ENCODE measurements at places on chromosomes 3 and 15.

GRCh38 chr15:25717457-25718168, 145.5 kb downstream of the ATP10A start:
- no peak for DNase-seq

DNA sequence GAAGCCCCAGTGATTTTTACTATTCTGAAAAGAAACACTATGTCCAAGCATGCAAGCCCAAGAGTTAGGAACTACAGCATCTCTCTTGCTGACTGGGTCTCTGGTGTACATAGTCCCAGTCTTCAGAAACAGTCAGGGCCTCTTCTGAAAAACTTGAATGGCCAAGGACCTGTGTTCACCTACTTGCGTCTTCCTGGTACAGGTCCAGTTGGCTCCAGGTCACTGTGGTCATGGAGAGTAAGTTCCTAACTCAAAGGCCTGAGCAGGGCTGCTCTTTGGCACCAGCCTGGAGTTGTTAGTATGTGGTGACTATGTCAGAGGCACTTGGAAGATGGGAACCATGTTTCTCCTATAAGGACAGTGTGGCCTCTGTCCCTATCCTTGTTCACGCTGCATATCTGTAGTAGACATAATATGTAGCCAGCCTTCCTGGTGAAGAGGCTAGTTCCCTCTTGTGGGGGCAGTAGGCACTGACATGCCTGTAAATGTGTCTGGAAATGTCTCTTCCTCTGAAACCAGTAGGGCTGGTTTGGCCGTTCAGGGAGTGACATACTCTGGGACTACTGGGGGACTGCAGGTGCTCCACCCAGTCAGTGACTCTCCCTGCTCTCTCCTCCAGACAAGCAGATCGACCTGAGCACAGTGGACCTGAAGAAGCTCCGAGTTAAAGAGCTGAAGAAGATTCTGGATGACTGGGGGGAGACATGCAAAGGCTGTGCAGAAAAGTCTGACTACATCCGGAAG, 2.6 kb upstream of the RBM15B start:
- no peak for DNase-seq

- DNase-seq = no peak
Measured at GRCh38 chr3:141998669-141999290, 122.3 kb downstream of the ATP1B3 start.

DNA sequence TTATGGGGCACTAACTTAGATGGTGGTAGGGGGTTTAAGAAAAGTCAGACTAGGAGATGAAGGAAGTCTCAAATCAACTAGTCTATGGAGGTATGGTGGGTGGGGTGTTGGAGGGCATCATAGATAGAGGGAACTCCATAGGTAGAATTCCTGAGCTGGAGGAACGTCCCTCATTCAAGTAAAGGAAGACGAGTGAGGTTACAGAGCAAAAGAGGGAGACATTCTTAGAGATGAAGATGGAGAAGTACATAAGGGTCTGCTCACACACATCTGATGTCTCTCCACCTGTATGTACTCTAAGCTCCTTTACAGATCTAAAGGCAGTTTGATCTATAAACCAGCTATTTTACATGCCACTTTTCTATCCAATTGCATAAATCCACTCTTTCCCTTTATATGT, 1.4 kb downstream of the PLSCR1 start:
- no peak for DNase-seq

DNA sequence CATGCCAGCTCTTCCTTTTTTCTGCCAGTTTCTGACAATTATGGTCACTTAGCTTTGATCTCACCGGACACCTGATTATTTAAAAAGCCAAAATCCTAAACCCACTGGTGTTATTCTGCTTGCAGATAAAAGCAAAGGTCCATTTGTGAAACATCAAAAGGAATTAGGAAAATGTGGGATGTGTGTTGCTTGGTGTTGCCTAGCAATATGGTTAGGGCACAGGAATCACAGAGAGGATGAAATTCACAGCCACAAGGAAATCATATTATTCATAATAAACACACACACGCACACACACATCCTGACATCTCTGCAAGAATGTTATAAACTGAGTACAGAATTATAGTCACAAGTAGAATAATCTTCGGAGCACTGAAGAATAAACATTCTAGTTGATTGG, 89.3 kb upstream of the BHLHE40 start:
- DNase-seq = no peak

- no peak for DNase-seq
Measured at GRCh38 chr3:155368786-155369185, 75.3 kb upstream of the STRIT1 start.

DNA sequence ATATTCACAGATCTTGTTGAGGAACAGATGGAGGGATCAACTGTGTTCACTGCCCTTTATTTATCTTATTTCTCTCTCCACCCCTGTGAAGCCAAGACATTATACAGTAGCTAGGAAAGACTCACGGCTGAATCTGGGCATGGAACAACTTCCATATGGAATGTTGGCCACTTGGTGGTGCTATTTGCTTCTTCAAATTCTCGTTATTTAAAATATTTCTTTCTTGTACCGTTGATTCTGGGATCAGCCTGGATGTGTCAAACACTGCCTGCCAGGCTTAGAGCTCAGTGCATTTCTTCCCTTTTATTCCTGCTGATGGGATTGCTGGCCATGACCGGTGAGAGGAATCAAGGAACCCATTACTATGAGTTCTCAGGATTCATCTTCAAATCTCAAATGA, 17.5 kb upstream of the GASK1A start:
- DNase-seq = peak; percentile 36

- DNase-seq = no peak
Measured at GRCh38 chr3:49493901-49494300, 23.8 kb downstream of the DAG1 start.

GRCh38 chr15:25243800-25244097, 195.1 kb downstream of the UBE3A start:
- DNase-seq = no peak

- peak; percentile 14 for DNase-seq
Measured at GRCh38 chr3:120145542-120146285, 51.5 kb upstream of the GSK3B start.

DNA sequence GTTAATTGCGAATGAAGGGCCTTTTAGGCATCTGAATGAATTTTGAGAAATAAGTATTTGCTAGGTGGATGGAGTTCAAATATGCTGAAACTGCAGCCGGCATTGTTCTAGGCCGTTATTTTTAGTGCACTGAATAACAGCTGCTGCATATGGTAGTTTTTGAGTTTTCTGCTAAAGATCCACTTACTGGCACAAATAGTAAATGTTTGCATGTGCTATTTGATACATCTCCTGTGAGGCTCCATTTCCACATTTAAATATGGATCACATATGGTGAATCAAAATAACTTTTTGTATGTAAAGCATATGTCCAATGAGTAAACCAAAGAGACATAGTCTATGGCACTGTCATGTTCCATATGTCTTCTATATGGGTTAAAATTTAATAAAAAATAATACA, 56.7 kb upstream of the CNTN4 start:
- DNase-seq = no peak

GRCh38 chr3:193418576-193419373, 40.2 kb upstream of the ATP13A5 start:
- no peak for DNase-seq

- DNase-seq = no peak
Measured at GRCh38 chr3:170585008-170585936, 603 bp downstream of the SLC7A14 start.

- no peak for DNase-seq
Measured at GRCh38 chr3:60125686-60126085, 1075.9 kb upstream of the CFAP20DC start.

GRCh38 chr3:56677286-56677685, 5.8 kb downstream of the TASOR start:
- no peak for DNase-seq

DNA sequence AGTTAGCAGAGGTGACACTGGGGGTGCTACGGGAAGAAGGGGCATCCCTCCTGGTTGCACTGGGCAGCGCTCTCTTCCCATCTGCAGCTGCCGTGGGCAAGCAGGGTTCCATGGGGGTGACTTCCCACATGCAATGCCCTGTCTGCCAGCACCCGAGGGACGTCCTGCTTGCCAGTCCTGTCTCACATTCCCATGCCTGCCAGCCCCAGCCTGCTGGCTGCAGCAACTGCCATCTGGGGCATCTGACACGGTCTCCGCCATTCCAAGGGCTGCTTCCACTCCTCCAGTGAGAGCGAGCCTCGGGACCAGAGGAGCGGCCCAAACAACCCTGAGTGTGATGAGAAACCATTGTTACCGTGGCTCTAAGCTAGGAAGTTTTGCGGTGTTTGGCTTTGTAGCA, 45.4 kb upstream of the RPL32 start:
- no peak for DNase-seq

DNA sequence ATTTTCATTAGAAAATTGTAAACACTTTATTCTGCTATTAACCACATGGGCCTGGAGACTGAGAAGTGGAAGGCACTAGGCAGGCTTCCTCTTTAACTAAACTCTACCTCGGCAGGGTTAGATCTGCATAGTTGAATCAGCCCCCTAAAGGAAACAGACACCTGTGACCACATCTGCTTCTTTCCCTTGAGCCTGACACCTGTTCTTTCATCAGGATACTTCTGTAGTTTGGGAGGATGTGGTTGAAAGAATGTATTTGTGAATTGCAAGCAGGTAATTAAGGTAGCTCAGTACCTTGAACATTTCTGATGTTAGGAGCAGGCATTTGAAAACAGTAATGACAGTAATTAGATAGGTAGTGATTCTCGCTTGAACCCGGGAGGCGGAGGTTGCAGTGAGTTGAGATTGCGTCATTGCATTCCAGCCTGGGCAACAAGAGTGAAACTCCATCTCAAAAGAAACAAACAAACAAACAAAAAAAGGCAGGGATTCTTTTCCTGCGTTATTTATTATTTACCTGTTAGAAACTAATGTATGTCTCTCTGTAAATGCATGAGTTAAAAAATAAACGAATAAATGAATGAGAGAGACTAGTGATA, 468.5 kb downstream of the NLGN1 start:
- DNase-seq = no peak

- no peak for DNase-seq
Measured at GRCh38 chr3:171833789-171834460, 9.2 kb upstream of the TMEM212 start.

GRCh38 chr3:56118968-56119367, 349.3 kb downstream of the ERC2 start:
- DNase-seq = no peak

- DNase-seq = no peak
Measured at GRCh38 chr3:139127101-139127500, 82.4 kb upstream of the PRR23C start.

DNA sequence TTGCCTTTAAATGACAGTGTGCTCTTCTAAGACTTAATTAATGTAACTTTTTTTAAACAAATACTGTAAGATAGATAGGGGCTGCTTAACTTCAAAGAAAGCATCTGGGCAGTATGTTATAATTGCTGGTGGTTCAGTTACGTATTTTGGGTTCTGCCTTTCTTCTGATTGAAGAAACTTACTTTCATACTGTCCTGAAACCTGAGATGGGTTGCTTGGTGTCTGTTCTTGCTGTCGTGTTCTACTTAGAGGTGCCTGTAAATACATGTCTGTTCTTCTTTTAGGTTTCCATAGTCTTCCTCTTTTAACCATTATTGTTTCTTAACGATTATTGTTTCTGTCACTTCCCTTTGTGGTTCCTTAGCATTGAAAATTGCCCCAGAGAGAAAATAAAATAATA, 297.7 kb upstream of the CHRM5 start:
- DNase-seq = no peak

- DNase-seq = no peak
Measured at GRCh38 chr3:105885256-105885655, 16.4 kb upstream of the CBLB start.

DNA sequence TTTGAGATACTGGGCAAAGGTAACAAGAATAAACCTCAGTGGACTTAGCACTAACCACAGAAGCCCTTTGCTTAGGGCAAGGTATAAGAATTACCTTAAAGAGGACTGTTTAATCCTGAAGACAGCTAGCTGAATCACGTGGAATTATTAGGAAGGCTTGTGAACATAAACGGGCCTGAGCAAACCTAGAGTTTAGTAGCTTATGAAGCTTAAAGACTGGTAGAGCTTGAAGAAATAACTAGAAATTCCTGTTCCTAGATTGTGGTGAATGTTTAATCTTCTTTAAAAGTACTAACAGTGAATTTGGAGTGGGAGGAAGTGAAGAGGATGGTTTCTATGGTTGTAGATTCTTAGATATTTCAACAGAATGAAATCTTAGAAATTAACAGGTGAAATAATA, 428.9 kb upstream of the THRB start:
- DNase-seq = no peak

DNA sequence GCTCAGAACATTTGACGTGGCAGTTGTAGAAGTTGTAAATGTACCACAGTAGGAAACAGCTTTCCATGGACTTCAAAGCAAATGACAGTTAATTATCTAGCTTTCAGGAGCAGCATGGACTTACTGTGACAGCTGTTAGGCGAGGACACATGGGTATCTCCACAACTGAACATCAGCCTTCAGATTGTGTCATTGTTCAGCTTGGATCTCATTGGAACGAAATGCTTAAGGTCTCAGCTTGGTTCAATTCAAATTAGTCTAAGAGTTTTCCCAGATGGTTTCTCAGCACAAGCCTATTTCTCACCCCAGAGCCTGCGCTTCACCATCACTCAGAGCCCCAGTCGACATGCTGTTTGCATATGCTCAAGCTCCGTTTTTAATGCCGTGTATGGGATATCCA, 21.1 kb upstream of the GYG1 start:
- no peak for DNase-seq

- no peak for DNase-seq
Measured at GRCh38 chr3:141878817-141879216, 2.4 kb downstream of the ATP1B3 start.

GRCh38 chr3:152959307-152959706, 124.4 kb downstream of the P2RY1 start:
- DNase-seq = no peak

DNA sequence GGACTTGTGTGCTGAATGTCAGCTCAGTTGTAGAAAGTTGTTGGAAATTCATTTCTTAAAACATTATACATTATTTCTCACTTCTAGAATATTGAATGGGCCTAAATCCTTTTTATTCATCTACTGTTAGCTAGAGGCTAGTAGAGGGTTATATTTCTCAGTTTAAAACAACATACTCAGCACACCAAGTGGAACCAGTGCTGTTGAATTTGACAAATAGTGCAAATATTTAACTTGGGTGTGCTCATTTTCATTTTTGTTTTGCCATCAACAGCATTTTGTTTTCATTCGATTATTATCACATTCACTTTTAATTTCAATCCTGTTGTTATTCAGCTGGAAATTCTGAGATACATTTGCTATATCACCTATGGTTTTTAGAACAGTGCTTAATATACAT, 269.4 kb upstream of the PEX5L start:
- DNase-seq = no peak

- peak; percentile 6 for DNase-seq
Measured at GRCh38 chr3:142027735-142028134, 121.6 kb downstream of the TFDP2 start.

- no peak for DNase-seq
Measured at GRCh38 chr3:139541532-139542288, 2.2 kb upstream of the RBP1 start.

- DNase-seq = no peak
Measured at GRCh38 chr15:57149196-57149595, 227.1 kb upstream of the CGNL1 start.

DNA sequence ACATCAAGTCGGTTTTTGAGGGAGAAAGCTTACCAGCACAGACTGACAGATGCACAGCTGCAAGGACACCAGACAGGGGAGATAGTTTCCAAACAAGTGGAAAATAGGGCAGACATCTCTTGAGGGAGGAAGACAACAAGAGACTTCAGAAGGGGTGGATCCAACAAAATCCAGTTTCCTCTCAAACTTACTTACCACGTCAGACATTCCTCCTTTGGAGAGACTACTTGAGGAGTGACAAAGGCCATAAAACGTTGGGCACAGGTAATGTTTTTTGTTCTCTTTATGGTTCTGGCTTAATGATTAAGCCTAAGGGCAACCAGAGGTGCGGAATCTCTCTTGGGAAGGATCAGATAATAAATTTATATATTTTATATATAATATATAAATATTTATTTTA, 76.1 kb downstream of the CD200 start:
- DNase-seq = no peak

Measured in CD4-positive, alpha-beta T cell treated with Interleukin-2 at 100 ng/mL for 4 hours (primary cell).